ENCODE measurements at places on chromosomes 7 and 10. TPM values are rescaled to one million over a fixed set of nuclear protein-coding genes. Genes with fewer than 3 reads are reported as not detected.
A peak's percentile ranks its signal among the peaks of the same experiment; 100 is the strongest.

SUN3 gene
- total RNA-seq: not detected

DNA sequence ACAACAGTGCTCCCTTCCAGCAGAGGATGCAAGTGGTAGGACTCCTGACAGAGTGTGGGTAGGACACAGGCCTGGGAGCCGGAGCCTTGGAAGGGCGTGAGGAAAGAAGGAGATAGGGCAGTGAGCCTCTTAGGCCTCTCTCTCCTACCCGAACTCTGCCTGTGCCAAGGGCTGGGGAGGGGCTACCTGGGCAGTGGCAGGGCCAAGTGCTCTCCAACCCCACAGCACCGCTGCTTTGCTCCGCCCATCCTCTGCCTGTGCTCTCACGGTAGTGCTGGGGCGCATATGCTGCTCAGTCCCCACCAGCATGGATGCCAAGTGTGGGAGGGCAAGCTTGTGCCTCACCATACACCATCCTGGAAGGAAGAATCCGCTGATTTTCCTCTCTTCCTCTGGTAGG, 7.5 kb downstream of the FAM131B start:
- no peak for DNase-seq
- no peaks in the 10 kb centered on the region for H3K36me3 ChIP-seq
- H3K4me1 ChIP-seq: no peaks in the 10 kb centered on the region
- peaks cover 16% of the 10 kb centered on the region for H3K27me3 ChIP-seq
- H3K27ac ChIP-seq: no peak overlapping the region

DNA sequence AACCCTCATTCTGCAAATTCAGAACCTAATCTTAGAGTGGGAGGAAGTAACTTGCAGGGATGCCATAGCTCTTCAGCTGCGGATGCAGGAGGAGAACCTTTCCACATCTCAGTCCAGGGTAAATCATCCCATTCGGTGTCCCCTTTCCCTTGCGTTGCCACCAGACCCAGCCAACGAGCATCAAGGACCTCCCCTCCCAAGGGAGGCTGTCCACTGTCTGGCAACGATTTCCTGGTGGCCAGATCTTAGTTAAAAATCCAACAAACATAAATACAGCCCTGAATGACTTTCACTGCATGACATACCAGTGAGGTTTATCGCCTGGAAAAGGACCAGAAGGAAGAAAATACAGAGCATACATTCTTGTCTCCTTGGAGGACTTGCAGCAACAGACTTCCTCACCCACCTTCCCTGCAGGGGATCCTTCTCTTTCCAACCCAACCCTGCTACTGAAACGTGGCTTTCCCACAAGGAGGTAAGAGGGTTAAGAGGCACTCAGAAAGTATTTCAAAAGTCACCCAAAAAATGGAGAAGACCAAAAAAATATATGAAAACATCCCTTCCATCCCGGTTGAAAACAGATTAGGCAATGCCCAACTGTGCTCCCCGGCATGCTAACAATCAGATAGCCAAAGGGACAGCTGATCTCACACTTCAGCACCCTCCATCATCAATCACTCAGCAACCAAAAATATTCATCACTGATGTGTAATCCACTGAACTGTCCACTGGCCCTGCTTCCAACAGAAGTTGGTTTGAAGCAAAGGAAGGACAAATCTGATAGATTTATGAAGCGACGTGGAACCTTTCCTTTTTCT, 206.6 kb downstream of the TNS3 start:
- no peaks in the 10 kb centered on the region for H3K27me3 ChIP-seq
- H3K27ac ChIP-seq: no peak overlapping the region
- no peaks in the 10 kb centered on the region for H3K36me3 ChIP-seq
- DNase-seq: peak; percentile 84
- H3K4me3 ChIP-seq: no peak overlapping the region
- peaks cover 12% of the 10 kb centered on the region for H3K4me1 ChIP-seq

- no peaks in the 10 kb centered on the region for H3K36me3 ChIP-seq
- no peak overlapping the region for H3K4me3 ChIP-seq
- peaks cover 4% of the 10 kb centered on the region for H3K27me3 ChIP-seq
These were observed 101.7 kb downstream of the ANLN start for GRCh38 chr7:36491317-36491716.

DNA sequence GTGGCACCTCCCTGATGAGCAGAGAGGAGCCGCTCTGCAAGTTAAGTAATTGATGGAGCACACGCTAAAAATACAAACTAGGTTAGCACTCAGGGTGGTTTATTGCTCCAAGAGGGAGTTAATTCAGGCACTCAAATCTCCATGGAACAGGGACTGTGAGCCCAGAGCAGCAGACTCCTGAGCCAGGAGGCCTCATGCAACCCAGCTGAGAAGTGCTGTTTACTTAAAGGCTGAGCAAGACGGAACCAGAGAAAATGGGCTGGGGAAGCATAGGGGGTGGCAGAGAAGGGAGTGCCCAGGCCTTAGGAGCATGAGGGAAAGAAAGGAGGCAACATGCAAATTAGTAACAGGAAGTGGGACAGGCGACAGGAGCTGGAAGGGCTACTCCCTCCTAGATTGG, 174.1 kb downstream of the KCNMA1 start:
- no peak overlapping the region for H3K4me3 ChIP-seq
- H3K36me3 ChIP-seq: no peaks in the 10 kb centered on the region
- H3K27ac ChIP-seq: no peak overlapping the region
- H3K27me3 ChIP-seq: no peaks in the 10 kb centered on the region
